Bronchial epithelial cell (primary cell): ENCODE measurements at places on chromosomes 6 and 20.

GRCh38 chr6:157759028-157759427 lies 64.0 kb upstream of the SNX9 start:
- no peak for DNase-seq

DNA sequence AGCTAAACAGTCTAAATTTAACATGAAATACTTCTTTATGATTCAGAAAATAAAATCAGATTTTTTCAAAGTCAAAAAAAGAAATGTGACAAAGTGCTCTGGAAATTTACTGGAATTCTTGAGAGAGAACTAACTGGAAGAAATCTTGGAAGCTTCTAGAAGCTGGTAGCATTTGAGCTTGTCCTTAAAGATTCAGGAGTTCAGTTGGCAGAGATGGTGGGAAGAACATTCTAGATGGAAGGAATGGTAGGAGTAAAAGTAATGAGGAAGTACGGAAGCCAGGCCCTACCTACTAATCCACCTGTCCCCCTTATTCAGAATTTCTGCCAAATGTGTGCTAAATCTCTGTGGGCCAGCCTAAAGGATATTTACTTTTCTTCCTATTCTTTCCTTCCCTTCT lies 21.2 kb downstream of the RALY start:
- DNase-seq, result no peak

GRCh38 chr6:152379423-152379822 lies 257.7 kb downstream of the SYNE1 start:
- no peak for DNase-seq

DNA sequence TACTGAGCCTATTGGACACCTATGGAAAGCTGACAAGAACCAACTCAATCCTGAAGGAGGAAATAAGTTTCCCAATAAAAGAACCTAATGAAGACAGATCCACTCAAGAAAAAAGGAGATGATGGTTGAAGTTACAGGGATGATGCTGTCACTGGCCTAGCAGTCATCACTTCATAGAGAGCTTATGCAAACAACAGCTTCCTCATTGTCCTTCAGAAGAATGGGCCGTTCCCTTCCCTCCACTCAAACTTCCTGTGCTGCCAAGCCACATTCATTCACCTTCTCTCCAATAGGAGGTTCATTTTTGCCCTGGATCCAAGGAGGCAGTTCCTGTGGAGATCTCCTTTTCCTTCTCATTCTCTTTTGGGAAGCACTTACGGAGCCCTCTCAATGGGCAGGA lies 13.8 kb upstream of the PM20D2 start:
- no peak for DNase-seq

GRCh38 chr6:112501705-112502104 lies 154.6 kb downstream of the RFPL4B start:
- DNase-seq, result no peak

DNA sequence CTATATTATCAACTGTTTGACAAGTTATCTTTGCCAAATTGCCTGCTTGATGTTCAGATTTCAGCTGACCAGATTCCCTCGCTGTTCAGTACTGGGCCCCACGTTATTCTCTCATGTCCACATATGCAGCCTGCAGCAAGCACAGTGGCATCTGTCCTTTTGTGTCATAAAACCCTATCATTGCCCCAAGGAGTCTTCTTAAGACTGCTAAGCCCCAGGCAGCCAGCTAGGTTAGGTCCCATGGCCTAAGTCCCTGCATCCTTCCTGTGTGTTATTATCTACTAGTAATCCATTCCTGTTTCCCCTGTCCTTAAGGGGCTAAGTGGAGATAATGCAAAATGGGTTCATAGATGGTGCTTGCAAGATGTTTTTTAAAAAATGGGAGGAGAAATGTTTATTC lies 7.2 kb downstream of the KDM1B start:
- no peak for DNase-seq
